Activated CD4-positive, alpha-beta T cell treated with anti-CD3 and anti-CD28 coated beads, Interleukin-2, amount 50 U/mL, for 24 hours (primary cell): ENCODE measurements at places on chromosomes 1 and 21.

DNA sequence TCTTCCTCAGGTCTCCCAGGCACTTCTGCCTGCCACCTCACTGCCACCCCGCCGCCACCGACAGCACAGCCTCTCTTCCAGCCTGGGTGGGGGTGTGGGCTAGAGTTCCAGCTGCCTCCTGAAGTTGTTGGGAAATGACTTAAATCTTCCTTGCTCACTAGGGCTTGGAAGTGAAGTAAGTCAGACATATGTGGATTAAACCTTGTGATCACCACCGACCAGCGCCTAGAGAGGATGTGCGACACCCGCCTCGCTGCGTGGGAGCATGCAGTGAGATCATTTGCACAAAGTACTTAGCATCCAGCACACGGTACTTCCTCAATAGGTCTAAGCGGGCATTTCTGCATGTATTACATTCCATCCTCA lies 71.4 kb upstream of the FAM20B start:
- DNase-seq = no peak

DNA sequence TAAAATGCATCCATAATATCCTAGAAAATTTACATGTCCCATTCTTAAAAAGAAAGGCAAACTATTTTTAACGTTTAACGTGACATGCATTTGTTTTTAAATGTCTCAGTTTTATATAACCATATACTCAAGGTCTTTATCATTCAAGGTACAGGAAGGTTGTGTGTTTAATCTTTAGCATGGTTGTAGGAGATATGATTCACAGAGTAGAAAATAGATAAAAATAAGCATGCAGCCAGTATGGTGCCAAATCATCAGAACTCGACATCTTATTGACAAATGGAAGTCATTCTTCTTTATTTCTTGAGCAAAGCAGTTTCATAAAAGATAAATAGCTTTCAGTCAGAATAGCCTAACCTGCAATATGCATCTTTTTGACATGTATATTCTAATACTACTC lies 51.0 kb downstream of the SAMSN1 start:
- no peak for DNase-seq

DNA sequence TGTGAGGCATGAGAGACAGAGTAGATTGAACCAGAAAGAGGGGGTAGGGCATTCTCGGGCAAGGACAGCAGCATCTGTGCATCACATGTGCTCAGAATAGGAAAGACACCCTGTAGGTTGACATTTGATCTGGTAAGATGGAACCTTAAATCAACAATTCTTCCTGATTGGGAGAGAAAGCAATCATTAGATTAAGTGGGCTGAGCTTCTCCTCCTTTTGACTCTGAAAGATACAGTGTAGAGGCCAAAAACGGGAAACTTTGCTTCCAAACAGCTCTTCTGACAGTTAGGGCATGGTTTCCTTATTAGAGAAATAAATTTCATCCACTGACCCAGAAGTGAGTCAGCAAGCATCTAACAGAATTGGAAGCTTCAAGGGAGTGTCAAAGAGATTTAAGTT lies 9.7 kb downstream of the KIF14 start:
- no peak for DNase-seq

- DNase-seq = no peak
Measured at GRCh38 chr1:171180670-171181069, 4.4 kb upstream of the FMO2 start.

DNA sequence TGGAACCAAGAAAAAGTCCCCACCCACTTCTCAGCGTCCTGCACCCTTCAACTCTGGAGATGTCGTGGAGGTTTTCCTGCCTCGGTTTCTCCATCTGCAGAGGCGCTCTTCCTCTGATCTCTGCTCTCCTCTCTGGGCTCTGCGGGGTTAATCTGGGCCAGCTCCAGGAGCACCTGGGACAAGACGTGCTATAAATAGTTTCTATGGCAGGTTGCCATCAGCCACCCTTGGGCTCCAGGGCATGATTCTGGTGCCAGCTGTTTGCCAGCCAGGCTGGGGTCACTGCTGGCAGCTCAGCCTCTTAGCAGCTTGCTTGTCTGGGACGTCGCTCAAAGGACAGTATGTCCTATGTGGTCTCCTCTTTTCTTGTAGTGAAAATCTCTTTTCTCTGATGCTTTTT lies 137.1 kb downstream of the ACTL8 start:
- no peak for DNase-seq

DNA sequence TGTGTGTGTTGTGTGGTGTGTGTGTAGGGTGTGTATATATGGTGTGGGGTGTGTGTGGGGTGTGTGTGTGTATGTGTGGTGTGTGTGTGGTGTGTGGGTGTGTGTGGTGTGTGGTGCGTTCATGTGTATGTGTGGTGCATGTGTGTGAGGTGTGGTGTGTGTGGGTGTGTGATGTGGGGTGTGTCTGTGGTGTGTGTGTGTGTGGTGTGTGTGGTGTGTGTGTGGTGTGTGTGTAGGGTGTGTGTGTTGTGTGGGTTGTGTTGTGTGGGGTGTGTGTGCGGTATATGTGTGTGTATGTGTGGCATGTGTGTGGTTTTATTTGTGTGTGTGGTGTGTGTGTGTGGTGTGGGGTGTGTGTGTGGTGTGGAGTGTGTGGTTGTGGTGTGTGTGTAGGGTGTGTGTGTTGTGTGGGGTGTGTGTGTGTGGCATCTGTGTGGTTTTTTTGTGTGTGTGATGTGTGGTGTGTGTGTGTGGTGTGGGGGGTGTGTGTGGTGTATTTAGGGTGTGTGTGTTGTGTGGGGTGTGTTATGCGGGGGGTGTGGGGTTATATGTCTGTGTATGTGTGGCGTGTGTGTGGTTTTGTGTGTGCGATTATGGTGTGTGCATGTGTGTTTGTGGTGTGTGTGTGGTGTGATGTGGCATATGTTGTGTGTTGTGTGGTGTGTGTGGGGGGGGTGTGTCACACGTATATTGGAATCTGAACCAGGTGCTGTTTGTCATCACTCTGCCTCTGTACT lies 17.1 kb upstream of the ZBTB21 start:
- no peak for DNase-seq

DNA sequence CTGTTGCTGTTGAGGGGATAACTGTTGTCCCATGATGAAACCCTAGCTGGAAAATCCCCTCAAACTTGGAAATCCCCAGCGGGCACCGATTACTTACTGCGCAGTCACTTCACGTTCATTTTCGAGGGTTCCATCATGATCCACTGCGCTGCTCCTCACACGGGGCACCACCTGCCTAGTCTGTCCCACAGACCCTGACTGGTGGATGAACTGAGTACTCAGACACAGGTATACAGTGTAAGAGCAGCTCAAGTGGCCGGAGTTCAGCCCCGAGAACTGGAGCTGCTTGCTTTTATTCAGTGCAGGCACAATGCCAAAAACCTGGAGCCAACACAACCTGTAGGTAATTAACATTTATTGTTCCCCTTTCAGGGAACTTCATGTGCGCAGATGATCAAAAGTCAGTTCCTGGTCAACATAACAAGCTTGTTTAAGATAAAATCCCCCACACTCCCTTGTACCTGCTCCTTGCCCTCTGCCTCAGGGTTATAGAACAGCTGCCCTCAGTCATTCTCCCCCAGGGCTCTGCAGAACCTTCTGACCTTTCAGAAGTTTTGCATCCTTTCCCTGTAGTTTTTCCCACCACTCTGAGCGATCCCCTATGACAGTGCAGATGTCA lies 46.5 kb upstream of the PRELP start:
- no peak for DNase-seq

DNA sequence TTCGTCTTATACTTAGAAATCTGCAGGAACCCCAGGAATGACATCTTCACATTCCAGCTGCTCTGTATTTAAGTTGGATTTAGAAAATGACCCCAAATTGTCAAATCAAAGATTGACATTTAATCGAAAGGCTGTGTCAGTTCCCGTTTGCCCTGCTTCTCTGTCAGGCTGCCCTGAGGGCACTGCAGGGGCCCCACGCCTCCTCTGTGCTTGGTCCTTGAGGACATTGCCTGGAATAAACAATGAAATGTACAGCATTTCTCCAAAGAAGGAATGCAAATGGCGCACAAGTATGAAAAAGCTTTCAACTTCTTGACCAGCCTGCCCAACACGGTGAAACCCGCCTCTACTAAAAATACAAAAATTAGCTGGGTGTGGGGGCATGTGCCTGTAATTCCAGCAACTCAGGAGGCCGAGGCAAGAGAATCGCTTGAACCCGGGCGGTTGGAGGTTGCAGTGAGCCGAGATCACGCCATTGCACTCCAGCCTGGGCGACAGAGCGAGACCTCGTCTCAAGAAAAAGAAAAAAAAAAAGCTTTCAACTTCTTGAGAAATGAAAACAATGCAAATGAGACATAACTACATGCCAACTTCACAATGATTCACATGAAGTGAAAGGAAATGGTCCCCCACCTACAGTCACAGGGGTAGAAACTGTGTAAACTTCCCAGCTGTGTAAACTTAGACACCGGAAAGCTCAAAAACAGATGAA lies 3.0 kb downstream of the TMPRSS3 start:
- DNase-seq = peak; percentile 49

DNA sequence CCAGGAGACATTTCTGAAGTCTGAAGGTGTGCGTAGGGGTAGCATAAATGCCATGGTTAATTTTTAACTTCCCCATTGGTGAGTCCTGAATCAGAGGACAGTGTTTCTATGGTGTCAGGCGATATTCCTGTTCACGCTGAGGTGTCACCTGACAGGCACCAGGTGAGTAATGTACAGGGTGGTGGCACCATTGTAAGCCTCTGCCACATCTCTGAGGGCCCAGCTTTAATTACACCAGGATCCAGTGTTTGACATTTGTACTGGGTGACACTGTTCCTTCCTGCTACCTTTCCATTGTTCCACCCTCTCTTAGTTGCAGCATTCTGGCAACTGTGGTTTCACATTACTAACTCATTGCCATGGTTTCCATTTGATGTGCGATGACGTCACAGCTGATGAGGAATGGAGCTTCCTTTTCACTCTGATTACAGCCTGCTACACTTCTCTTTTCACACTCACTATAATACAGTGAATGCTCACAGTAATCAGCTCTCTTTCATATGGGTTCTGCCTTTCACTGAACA lies 40.6 kb upstream of the MARK1 start:
- DNase-seq = peak; percentile 7
